Thoracic aorta (tissue), 2 donors: ENCODE measurements at places on chromosomes 5 and 9.

DNA sequence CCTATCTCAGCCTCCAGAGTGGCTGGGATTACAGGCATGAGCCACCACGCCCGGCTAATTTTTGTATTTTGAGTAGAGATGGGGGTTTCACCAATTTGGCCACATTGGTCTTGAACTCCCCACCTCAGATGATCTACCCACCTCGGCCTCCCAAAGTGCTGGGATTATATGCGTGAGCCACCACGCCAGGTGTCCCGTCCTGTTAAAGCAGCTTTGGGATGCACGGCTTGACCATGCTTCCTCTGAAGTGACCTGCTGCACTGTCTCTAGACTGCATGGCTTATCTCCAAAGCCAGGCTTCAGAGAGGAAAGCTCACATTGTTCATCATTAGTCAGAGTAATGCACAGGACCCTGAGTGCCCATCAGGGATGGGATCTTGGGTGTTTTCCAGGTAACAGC lies 45.4 kb downstream of the SEMA4D start:
- DNase-seq: no peak

GRCh38 chr9:126057121-126057825 lies 269.4 kb upstream of the MVB12B start:
- no peak for DNase-seq

DNA sequence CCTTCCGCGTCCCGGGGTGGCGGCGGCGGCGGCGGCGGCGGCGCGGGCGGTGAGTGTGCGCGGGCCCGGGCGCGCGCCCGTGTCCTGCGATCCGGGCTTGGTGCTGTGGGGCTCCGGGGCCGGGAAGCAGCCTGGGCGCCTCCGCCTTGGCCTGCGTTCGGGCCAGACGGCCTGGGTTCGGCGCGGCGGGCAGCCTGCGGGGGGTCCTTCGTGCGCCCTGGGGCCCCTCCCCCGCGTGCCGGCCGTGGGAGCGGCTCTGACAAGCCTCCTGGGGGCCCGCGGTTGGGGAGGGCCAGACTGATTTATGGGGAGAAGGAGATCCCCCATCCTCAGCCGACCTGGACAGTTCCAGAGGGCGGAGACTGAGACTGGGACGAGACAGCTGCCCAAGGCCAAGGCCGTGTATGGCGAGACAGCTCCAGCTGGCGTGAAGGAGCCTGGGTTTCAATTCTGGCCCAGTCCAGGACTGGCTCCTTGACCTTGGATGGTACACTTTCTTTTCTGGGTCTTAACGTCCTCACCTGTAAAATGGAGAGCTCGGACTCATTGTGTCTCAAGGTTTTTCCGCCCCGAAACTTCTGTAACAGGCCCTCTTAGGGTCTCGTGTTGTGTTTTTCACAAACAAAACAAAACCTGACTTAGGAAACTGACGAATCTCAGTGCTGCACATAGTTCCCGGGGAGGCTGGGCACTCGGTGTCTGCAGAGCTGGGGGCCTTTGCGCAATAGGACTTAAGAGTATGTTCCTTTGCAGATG lies 603 bp downstream of the TMEM268 start:
- DNase-seq: no peak

DNA sequence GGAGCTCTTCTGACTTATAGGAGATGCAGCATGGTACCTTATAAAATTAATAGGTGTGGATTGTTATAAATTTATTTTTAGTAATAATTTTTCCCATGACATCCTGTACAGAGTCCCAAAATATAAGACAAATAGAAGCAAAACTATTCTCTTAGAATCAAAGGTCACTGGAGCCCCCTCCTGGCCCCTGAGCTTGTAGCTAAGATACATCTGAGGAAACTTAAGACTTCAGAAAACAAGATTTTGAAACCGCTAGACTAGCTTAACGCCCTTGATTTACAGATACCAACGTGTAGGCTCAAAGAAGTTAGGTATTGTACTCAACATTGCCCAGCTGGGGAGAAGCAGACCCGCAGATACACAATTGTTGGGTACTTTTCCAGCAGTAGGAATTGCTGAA lies 45.7 kb upstream of the KCNN2 start:
- DNase-seq: no peak

GRCh38 chr5:142283304-142283703 lies 41.5 kb downstream of the SPRY4 start:
- DNase-seq: no peak

GRCh38 chr9:88782931-88783710 lies 208.1 kb upstream of the S1PR3 start:
- DNase-seq: no peak

GRCh38 chr9:132739710-132740310 lies 69.5 kb downstream of the GTF3C4 start:
- no peak for DNase-seq

DNA sequence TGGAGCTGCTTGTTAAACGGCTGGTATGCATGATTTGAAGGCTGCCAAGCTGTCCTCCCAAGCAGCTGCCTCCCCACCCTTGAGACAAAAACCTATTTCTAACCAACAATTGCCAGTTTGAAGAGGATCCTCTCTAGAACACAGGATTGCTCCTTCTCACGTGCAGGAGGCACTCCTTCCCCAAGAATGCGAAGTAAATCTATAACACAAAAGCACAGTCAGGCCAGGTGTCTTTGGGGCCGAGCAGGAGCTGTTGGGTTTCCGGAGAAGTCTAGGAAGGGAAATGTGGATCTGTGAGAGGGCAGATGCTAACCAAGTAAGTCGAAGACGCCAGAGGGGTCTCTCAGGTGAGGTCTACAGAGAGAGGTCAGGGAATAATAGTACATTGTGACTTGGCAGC lies 35.4 kb upstream of the GNPDA1 start:
- no peak for DNase-seq

GRCh38 chr5:103582364-103582763 lies 19.8 kb upstream of the NUDT12 start:
- no peak for DNase-seq

DNA sequence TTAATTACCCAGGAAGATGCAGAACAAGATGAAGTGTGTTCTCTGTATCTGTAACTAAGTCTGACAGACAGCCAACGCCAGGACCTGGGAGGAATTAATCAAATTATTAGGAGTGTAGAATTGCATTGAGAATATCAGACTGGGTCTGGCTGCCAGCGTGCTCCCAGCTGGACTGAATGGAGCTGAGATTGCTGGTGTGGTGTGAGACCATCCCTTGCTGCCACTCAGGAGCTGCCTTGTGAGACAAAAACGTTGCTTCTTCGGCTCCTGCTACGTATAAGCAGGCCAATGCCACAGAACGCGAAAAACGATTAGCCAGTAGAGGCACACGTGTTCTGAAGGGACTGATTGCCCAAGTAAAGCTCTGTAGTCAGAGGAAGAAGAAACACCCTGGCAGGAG lies 66.8 kb downstream of the AMBP start:
- DNase-seq: no peak

GRCh38 chr5:44511596-44511995 lies 122.4 kb upstream of the FGF10 start:
- DNase-seq: no peak

DNA sequence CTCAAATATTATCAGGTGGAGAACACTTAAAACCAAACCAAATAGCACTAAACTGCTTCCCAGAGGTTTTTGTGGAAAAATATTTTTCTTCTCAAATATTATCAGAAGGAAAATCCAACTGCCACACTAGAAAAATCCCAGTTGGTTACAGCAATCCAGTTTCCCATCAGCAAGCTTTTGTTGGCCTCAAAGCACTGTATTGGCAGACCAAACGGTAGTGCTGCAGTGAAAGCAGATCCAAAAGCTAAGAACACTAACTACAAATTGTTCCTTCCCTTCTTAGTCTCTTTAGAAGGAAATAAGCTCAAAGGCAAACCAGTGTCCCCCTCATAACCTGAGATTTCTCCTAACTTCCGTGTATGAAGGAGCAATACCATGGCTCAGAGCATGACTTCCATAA lies 105.3 kb downstream of the TRIM36 start:
- no peak for DNase-seq

- no peak for DNase-seq
These were observed 73.9 kb downstream of the ADAMTS2 start for GRCh38 chr5:179271428-179271734.

DNA sequence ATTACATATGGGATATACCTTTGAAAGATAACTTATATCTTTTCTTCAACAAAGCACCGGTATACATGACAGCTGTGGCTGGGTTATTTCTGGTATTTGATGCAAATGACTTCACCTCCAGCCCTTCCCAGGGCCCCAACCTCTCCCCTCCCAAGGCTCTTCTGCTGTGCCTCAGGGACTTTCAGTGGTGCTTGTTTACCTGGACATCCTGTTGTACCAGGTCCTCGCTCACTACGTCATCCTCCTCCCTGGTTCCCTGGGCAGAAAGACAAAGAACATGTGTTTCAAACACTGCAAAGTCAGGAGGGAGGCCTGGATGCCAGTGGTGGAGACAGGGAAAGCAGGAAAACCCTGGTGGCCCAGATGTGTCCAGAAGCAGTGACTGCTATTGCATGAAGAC lies 23.4 kb downstream of the ANXA6 start:
- no peak for DNase-seq

- DNase-seq: no peak
These were observed 26.5 kb downstream of the PPP2R2B start for GRCh38 chr5:146852089-146852488.

DNA sequence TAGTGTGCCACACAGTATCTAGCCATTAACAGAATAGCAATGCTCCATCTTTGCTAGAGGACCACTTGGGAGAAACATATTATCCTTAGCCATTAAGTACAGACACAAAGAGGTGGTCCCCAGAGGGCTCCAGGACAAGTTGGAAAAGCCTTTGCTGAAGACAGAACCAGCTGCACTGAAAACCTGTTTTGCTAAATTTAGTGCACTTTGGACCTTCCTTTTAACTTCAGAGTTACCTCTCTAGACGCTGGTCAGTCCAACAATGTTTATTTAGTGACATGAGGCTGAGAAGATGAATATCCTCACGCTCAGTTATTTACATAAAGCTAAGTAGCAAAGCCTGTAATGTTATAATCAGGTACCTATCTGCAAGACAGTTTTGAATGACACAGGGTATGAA lies 265.0 kb upstream of the ZNF608 start:
- no peak for DNase-seq
